Activated CD8-positive, alpha-beta memory T cell treated with anti-CD3 and anti-CD28 coated beads for 1 hour (primary cell): ENCODE measurements at places on chromosomes 7 and 10.

GRCh38 chr7:124792002-124792401 is 26.4 kb upstream of the GPR37 start:
- DNase-seq: no peak

GRCh38 chr10:122557516-122557915 is 3.0 kb upstream of the DMBT1 start:
- DNase-seq: no peak

- DNase-seq: no peak
Measured at GRCh38 chr10:49350846-49351532, 44.9 kb downstream of the DRGX start.

GRCh38 chr7:15459018-15459615 is 102.7 kb downstream of the AGMO start:
- DNase-seq: no peak

DNA sequence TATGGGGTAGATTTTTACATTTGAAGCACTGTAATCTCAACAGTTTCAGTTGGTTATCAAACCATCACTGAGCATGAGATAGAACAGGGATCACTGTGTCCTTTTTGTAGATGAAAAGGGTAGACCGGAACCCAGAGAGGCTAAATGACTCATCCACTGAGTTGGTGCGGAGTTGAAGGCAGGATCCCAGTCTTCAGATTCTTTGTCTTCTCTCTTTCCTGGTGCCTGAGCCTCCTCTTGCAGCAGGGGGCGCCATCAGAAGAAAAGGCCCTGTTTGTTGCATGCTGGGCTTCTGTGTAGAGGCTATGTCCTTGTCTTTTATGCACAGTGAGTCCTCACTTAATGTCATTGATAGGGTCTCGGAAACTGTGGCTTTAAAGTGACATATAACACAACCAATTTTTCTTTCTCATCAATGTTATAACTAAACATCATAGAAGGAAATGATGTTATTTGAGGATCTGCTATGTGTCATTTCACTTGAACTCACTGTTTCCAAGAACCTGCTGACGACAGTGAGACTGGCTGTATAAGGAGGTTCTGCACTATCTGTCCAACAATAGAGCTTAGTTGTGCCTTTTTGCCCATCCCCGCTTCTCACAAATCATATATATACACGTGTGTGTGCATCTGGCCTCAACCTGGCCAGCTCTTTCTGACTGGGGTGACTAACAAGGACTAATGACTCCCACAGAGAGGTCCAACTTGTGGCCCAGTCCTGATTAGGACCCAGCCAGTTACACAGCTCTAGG is 14.3 kb downstream of the ZNF282 start:
- DNase-seq: peak; percentile 42

DNA sequence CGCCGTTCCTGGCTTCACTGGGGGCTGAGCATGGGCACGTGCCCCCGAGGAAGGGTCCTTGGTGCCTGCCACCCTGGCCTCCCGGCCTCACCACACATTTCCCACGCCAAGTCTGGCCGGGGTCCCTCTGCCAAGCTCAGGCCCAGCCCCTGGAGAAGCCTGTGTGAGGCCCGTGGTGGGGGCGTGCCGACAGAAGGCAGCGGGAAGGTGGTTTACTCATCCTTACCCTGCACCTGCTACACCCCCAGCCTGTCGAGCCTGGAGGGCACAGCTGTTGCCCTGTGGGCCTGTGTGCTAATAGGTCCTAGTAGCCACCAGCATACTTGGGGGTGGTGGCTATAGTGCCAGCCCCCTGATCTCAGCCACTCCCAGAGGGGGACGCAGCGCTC is 46.7 kb downstream of the NKX6-2 start:
- DNase-seq: no peak

- DNase-seq: no peak
Measured at GRCh38 chr7:66586181-66586580, 42.5 kb upstream of the KCTD7 start.

DNA sequence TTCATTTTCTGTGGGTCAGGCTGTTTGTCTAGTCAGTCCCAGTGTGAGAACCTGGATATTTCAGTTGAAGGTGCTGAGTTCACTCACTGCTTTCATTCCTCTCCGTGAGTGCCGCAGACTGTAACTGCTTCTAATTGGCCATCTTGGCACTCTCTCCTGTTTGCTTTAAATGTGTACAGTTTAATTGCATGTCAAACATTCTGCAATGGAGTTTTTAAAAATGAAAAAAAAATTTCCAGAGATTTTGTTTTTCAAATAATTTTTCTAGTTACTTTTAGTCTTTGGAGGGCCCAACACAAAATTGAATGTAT is 87.8 kb downstream of the CCSER2 start:
- DNase-seq: no peak

DNA sequence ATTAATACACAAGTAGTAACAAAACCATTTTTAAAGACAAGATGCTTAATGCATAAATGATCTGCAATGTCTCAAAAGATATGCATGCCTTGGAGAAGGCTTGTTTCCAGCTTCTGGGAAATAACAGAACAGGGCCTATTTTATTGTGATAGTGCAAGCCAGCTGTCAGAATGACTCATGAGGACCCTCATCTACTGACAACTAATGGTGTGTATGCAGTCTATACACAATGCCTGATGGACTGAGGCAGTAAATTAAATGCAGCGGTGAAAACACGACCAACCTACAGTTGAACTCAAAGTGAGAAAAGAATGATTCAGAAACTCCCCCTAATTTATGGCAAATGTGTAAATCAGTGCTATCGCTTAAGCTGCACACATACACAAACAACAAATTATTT is 46.3 kb downstream of the VPS41 start:
- no peak for DNase-seq

- DNase-seq: no peak
Measured at GRCh38 chr10:31099664-31100063, 68.0 kb upstream of the ZNF438 start.

GRCh38 chr7:103343758-103344452 is 662 bp downstream of the DNAJC2 start:
- DNase-seq: no peak

DNA sequence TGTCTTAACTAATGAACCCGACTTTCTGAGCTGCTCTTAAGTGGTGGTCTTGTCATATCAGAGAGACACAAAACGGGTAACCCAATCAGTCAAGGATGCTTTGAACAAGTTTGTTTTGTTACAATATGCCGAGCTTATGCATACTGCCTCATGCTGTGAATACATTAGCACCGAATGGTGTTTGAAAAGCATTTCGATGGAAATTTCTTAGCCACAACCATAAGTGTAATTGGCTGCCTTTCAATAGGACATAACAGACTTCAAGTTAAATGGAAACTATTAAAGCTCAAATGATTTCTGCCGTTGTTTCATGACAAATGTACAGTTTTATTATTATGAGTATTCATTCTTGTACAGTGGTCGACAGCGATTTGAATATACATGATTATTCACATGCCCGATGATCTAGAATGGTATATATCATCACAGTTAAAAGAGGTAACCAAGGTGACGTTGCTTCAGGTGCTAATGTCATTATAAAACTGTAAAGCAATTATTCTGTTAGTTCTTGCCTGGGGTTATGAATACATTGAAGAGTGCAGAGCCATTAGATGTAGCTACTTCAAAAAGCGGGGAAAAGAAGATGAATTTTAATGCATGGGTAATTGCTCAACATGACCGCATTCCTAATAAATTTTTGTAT is 118.8 kb downstream of the EBF3 start:
- DNase-seq: no peak

DNA sequence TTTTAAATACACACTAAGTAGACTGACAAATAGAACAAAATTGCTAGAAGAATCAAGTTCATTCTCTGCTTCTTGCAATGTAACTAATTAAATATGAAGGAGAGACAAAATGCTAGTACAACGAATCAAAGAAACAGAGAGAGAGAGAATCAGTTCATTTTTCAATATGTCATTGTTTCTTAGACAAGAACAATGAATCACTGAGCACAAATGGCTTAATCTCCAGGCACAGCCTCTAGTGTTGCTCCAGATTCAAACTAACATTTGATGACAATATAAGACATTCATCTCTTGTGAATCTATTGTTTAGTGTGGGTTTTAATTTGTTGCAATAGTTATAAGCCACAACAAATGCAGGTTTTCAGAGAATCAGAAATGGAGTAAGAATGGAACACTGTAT is 357.4 kb upstream of the TMEM229A start:
- no peak for DNase-seq
